Dermis lymphatic vessel endothelial cell (primary cell): ENCODE measurements at places on chromosomes 11 and 22. TPM values are rescaled to one million over a fixed set of nuclear protein-coding genes. Genes with fewer than 3 reads are reported as not detected.

The APOA4 gene
- total RNA-seq, result not detected in 2 replicates

The OR52H1 gene
- 0.09 and 0.11 TPM in 2 replicates for total RNA-seq

The ZNF214 gene
- under 0.01 and 0.26 TPM in 2 replicates for total RNA-seq

The IGLL1 gene
- not detected in 2 replicates for total RNA-seq

The OR8B4 gene
- total RNA-seq, result not detected in 2 replicates

The LARGE1 gene
- total RNA-seq, result 3.7 and 4.0 TPM in 2 replicates

The OR51E2 gene
- total RNA-seq, result not detected in 2 replicates

The SLC17A6 gene
- total RNA-seq, result not detected in 2 replicates
